ENCODE measurements at places on chromosomes 3 and 15.

- DNase-seq = no peak
Measured at GRCh38 chr3:61417352-61417751, 144.0 kb upstream of the PTPRG start.

GRCh38 chr15:38745126-38745525 lies 180.5 kb upstream of the RASGRP1 start:
- DNase-seq = no peak

GRCh38 chr3:187368251-187369088 lies at the start of gene RTP4:
Gene RTP4, plus strand, starts transcription at chr3:187368385. Its CDS starts 57 bp downstream, at chr3:187368442.
- DNase-seq = no peak

GRCh38 chr15:73752806-73753193 lies 351 bp downstream of the INSYN1 start:
- no peak for DNase-seq

DNA sequence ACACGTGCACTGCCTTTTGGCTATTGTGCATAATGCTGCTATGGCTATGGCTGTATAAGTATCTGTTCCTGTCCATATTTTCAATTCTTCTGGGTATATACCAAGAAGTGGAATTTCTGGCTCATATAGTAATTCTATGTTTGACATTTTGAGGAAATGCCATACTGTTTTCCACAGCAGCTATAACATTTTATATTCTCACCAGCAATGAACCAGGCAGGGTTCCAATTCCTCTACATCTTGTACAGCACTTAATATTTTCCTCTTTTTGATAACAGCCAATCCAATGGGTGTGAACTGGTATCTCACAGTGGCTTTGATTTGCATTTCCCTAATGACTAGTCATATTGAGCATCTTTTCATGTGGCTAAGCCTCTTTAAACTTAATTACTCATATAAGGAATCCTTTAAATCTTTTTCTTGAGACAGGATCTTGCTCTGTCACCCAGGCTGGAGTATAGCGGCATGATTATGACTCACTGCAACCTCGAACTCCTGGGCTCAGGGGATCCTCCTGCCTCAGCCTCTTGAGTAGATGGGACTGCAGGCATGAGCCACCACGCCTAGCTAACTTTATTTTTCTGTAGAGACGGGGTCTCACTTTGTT lies 38.1 kb upstream of the IGDCC4 start:
- DNase-seq = no peak

- no peak for DNase-seq
Measured at GRCh38 chr15:70245932-70246622, 148.4 kb upstream of the TLE3 start.

Measured in NCI-H2081 treated with DMSO at 0.1 percent for 48 hours (cell line).